ENCODE measurements at places on chromosomes 13 and 19.
A peak's percentile ranks its signal among the peaks of the same experiment; 100 is the strongest.

DNA sequence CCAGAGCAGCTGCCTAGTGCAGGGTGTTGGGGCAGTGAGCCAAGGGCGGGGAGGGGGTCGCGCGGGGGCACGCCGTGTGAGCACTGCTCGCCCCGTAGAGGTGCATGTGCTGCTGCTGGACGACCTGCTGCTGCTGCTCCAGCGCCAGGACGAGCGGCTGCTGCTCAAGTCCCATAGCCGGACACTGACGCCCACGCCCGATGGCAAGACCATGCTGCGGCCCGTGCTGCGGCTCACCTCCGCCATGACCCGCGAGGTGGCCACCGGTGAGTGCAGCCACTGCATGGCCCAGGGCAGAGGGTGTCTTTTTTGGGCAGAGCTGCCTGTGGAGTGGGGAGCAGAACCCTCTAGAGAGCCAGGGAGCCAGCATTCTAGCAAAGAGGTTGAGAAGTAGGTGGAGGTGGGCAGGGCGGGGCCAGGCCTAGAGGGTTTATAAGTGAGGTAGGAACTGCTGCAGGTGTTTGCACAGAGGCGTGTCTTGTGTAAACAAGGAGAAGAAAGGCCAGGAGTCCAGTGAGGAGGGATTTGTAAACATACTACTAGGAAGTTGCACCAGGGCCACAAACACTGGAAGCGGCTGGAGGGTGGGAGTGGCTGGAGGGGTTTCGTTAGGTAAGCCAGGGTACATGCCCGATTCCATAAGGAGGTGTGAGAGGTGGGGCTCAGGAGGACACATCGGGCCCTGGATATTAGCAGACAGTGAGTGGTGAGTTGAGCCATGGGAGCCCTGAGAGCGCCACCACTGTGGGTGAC lies 21.3 kb downstream of the ARHGEF1 start:
- no peak for DNase-seq

DNA sequence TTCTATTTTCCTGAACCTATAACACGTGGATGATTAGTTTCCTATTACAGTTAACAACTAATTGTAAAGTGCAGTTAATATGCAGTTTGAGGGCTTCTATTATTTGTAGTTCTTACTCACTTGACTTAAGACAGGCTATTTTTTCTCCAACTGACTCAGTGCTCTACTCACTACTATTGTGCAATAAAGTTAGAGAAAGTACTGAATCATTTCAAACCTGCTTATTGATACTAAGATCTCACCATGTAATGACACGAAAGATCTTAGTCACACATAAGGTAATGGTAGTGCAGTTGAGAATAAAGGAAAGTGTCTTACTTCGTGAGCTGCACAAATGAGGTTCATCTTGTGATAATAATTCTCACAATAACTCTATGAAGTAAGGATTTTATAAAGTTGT lies 22.8 kb upstream of the ITM2B start:
- DNase-seq = no peak

- DNase-seq = no peak
Observed at GRCh38 chr13:114023716-114024602, 50.1 kb upstream of the C13orf46 start.

DNA sequence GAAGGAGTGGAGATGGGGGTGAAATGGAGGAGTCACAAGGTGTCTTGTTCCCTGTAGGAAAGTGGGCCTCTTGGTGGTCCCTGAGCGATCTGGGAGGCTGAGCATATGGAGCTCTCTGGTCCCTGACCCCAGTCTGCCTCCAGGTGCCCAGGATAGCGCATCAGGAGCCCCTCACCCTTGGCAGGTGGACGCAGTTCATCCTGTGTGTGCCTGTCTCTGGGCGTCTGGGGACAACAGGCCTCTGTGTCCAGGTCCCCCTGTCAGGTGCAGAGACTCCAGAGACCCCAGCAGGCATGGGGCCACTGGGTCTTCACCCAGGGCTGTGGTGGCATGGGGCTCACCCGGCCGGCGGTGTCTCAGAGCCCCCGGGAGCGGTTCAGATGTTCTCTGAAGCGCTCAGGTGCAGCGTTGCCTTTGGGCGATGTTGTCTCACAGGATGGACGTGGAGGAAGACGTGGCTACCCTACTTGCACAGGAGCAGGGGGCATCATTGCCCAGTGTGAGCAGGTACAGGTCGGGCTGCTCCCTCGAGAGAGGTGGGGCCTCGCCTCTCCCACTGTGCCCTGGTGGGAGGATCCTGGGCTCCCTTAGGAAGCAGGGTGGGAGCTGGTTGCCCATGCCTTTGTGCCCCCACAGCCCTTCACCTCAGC lies 58.1 kb upstream of the TPM4 start:
- no peak for DNase-seq

GRCh38 chr13:75489502-75490263 lies 7.7 kb upstream of the TBC1D4 start:
- DNase-seq = no peak

DNA sequence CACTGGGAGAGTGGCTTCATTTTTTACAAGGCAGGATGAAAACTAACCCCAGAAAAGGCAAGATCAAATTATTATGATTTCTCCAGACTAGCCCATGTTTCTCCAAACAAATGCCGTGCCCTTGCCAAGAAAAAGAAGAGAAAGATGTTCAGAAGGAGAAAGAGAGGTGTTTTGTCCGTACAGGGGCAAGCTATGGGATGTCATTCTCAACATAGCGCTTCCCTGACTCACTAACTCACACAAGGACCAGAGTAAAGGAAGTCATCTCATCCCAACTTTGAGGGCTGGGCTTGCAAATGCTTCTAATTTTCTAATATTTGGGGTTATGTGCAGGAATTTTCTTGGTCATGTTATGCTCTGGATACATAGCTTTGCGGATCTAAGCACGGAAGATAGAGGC lies 224.2 kb upstream of the MAB21L1 start:
- DNase-seq = no peak

GRCh38 chr13:50124536-50125303 lies 109.5 kb downstream of the KCNRG start:
- peak; percentile 95 for DNase-seq

GRCh38 chr13:91053318-91054065 lies 294.0 kb upstream of the MIR17HG start:
- no peak for DNase-seq

DNA sequence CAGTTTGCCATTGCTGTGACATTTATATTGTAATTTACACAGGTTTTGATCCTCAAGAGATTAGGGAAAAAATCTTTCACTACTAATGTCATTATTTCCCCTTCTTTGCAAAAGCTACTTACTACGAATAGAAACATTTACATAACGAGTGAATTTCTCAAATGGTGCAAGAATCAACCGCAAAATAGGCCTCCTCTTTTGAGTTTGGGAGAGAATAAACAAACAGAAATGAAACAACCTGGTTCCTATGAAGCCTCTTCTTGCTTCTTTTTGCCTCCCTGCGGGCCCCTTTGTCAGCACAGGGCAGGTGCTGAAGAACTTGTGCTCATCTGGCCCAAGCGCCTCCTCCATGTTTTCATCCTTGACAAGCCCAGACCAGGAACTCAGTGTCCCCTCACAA lies 10.1 kb upstream of the GJA3 start:
- DNase-seq = no peak

DNA sequence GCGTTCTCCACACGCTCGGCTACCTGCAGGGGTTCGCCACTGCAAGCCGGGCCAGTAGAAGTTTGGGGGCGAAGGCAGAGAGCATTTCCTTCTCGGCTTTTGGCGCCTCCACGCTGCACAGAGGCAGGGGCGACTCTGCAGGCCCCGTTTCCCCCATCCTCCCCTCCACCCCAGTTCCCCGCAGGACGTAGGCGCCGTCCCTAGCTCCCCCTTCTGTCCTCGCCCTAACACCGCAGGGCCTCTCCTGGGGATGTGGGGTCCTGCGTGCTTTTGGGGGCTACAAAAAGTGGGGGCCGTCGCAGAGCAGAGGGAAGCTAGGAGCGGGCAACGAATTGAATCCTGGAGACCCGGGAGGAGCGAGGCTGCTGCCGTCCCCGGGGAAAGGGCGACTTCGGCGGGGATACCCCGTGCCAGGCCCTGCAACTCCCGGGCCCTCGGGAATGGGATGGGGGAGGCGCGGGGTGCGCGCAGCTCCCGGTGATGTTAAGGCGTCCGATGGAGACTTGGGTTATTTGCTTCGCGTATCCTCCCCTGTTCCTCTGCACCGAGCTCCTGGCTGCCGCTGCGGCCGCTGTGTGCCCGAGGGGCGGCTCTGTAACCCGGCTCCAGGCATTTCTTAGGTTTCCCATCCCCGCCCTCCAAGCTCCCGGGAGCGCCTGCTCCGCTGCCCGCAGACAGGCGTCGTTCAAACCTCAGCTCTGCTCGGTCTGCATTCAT lies 255.9 kb upstream of the SOX21 start:
- no peak for DNase-seq

- no peak for DNase-seq
Observed at GRCh38 chr13:112062571-112063570, 4.1 kb upstream of the SOX1 start.
